Mammary epithelial cell (primary cell): ENCODE measurements at places on chromosomes 12 and 14.
A peak's percentile ranks its signal among the peaks of the same experiment; 100 is the strongest.

DNA sequence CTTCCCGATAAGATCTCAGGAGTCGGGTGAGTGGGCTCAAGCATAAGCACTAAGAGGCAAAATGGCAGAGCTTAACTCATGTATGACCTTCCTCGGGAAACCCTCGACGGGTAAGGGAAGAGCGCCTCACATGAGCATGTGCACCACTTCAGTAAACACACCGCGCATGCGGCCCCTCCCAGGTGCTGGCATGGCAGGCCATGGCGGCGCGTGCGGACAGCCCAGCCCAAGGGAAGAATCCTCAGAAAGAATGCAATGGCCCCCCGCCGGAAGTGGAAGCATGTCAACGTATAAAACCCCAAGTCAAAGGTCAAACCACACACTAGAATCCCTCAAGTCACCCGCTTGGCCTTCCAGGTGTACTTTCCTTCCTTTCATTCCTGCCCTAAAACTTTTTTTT lies 6.6 kb upstream of the TNFAIP2 start:
- DNase-seq, result no peak

GRCh38 chr12:82329508-82329907 lies 28.7 kb downstream of the CCDC59 start:
- DNase-seq, result no peak

DNA sequence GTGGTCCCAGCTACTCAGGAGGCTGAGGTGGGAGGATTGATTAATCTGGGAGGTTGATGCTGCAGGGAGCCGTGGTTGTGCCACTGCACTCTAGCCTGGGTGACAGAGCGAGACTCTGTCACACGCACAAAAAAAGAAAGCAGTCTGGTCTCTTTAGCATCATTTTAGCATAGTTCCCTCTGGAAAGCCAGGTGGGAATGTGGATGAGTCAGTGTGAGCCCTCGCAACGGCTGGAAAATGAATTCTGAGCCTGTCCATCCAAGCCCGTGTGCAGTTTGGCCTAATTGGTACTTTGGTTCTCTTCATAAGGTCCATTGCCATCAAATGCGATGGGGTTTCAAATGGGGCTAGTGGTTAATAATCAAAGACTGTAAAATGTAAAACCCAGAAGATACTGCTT lies 2.4 kb downstream of the MYL2 start:
- DNase-seq, result no peak

GRCh38 chr12:65094722-65095121 lies 26.4 kb downstream of the WIF1 start:
- DNase-seq, result no peak

GRCh38 chr12:100668945-100669536 lies 95.6 kb downstream of the GAS2L3 start:
- DNase-seq, result peak; percentile 56

DNA sequence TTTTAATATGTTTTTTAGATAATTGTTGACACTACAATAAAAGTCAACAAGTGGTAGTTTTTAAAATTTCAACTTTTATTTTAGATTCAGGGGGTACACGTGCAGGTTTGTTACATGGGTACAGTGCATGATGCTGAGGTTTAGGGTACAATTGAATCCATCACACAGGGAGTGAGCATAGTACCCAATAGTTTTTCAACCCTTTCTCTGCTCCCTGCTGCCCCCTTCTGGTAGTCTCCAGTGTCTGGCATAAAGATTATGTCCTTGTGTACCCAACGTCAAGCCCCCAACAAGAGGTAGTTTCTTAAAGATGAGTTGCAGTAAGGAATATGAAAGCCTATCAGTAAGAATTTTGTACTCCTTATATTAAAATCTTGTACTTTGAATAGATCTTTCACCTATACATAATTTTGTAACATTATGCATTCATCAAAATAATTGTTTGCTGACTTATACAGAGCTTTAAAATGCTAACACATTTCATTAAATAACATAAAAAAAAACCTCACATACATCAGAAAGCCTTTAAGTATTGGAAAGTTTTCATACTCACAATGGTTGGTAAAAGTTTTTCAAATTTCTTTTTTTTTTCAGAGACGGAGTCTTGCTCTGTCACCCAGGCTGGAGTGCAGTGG lies 5.4 kb upstream of the RALGAPA1 start:
- peak; percentile 23 for DNase-seq

DNA sequence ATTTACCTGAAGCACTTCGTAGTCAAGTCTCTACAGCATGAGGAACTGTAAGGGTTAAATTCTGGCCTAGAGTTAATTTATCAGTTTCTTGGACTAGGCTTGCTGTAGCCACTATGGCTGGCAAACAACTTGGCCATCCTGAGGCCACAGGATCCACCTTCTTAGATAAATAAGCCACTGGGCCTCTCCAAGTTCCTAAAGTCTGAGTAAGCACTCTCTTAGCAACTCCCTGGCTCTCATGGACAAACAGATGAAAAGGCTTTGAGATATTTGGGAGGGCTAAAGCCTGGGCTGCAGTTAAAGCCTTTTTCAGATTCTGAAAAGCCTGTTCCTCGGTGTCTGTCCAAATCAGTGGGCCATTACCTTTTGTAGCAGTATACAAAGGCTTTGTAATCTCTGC lies 675.0 kb downstream of the TMEM121 start:
- DNase-seq, result no peak

DNA sequence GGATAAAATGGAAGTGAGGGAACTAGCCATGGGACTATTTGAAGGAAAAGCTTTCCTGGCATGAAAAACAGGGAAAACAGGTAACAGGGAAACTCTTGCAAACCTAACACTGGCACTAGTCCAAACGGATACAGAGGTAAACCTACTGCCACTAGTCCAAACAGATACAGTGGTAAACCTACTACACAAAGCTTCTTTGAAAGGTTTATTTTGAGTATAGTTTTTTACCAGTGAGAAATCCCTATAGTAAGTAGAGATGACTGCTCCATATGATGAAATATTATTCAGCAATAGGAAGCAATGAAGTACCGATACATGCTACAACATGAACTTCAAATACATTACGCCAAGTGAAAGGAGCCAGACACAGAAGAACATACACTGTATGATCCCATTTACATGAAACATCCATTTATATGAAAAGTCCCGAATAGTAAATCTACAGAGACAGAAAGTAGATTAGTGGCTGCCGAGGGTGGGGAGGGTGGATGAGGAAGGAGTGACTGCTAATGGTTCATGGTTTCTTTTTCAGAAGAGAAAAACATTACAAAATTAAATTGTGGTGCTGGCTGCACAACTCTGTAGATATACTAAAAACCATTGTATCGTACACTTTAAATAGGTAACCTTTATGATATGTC lies 25.5 kb downstream of the SPTLC2 start:
- peak; percentile 87 for DNase-seq
